ENCODE measurements at places on chromosomes 12 and 14.

GRCh38 chr12:66885115-66885875, 206.4 kb upstream of the GRIP1 start:
- no peak for DNase-seq

- no peak for DNase-seq
These were observed 7.6 kb upstream of the PLD4 start for GRCh38 chr14:104917116-104917515.

DNA sequence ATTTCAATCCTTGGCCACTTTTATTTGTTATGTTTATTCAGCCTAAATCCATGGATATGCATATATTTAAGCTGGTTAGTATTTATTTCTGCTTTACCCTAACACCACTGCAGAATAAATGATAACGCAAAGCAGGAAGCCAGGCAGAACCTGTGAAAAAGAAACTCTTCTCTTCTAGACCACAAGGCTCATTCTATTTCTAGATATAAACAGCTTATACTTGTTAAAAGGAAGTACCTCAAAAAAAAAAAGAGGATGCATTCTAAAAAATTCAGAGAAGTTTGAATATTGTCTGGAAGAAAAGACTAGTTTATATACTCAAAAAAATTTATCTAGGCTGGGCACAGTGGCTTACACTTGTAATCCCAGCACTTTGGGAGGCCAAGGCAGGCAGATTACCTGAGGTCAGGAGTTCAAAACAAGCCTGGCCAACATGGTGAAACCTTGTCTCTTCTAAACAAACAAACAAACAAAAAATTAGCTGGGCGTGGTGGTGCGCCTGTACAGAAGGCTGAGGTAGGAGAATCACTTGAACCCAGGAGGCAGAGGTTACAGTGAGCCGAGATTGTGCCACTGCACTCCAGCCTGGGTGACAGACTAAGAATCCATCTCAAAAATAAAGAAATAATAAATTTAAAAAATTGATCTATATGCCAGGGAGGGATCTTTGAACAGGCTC, 55.8 kb downstream of the GALNT4 start:
- DNase-seq, result no peak

- DNase-seq, result no peak
These were observed 54.3 kb upstream of the NPFF start for GRCh38 chr12:53561590-53561953.

DNA sequence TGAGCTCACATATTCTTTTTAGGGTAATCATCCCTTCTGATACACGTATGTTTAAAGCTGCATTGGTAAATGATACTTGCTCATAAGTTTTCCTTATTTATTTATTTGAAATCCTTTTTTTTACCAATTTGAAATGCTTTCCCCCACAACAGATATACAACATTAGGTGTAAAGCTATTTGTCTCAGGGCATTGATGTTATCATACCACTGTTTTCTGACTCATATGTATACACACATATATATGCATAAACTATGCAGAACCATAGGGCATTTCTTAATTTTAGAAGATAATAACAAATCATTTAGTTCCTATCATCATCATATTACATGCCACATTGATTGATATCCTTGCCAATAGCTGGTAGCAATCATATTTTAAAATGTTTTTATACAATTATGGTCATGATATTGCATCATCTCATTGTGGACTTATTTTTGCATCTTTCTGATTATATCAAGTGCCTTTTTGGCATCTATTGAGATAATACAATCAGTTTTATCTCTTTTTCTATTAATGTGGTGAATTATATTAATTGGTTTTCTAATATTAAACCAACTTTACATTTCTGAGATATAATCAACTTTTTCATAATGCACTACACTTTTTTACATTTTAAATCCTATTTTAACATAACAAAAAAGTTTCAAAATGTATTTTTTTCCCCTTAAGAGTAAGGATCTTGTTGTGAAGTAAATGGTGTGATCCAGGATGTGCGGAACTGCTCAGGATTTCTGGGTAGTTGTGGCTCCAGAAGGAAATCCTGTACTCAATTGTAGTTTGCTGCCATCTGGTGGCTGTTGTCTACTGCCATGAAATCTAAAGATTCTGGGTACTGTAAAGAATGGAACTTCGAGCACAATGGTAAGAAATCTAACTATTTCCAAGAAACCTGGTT, 16.7 kb downstream of the OR9K2 start:
- DNase-seq, result no peak

GRCh38 chr14:22865424-22866405, 5.8 kb upstream of the LRP10 start:
- no peak for DNase-seq

GRCh38 chr14:104087981-104088850, 2.7 kb downstream of the ASPG start:
- DNase-seq, result no peak

DNA sequence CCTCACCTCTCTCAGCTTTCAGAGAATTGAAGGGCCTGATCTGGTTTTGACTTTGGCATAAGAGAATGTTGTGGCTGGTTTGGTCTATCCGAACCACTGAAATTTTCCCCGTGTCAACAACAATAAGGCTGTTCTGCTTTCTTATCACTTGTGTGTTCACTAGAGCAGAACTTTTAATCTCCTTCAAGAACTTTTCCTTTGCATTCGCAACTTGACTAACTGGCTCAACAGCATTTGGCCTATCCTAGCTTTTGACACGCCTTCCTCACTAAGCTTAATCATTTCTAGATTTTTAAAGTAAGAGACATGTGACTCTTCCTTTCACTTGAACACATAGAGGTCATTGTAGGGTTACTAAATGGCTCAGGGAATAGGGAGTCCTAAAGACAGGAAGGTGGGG, 25.9 kb upstream of the EDDM3A start:
- no peak for DNase-seq

GRCh38 chr14:85334316-85334715, 195.6 kb upstream of the FLRT2 start:
- no peak for DNase-seq

GRCh38 chr12:50240792-50241114, 42.6 kb downstream of the LIMA1 start:
- no peak for DNase-seq

DNA sequence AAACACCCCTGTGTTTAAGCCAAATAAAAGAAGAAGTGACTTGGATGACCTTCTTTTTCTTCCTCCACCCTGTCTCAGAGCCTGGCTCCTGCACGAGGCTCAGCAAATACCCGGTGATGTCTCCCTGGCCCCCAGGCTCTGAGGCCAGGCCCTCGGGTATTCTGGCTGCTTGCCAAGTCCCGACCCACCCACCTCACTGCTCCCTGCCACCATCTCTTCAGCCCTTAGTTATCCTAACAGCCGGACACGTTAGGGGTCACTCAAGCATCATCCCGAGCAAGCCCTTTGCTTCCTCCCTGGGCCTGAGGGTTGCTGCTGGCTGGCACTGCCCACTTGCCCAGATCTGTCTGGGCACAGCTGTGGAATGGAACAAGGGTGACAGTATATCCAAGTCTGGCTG, 7.2 kb downstream of the RPS6KL1 start:
- DNase-seq, result no peak

- no peak for DNase-seq
These were observed 98.4 kb downstream of the BCAT1 start for GRCh38 chr12:24850496-24850895.

GRCh38 chr12:106119301-106119700, 19.5 kb downstream of the NUAK1 start:
- DNase-seq, result no peak

- DNase-seq, result no peak
These were observed 257.8 kb upstream of the GARIN6 start for GRCh38 chr12:99389751-99390150.

- DNase-seq, result no peak
These were observed 55.8 kb downstream of the CMAS start for GRCh38 chr12:22101749-22102243.

GRCh38 chr14:58071341-58071740, 80.7 kb downstream of the ARMH4 start:
- no peak for DNase-seq

- peak; percentile 11 for DNase-seq
These were observed 73.1 kb upstream of the CEP83 start for GRCh38 chr12:94532490-94533422.

DNA sequence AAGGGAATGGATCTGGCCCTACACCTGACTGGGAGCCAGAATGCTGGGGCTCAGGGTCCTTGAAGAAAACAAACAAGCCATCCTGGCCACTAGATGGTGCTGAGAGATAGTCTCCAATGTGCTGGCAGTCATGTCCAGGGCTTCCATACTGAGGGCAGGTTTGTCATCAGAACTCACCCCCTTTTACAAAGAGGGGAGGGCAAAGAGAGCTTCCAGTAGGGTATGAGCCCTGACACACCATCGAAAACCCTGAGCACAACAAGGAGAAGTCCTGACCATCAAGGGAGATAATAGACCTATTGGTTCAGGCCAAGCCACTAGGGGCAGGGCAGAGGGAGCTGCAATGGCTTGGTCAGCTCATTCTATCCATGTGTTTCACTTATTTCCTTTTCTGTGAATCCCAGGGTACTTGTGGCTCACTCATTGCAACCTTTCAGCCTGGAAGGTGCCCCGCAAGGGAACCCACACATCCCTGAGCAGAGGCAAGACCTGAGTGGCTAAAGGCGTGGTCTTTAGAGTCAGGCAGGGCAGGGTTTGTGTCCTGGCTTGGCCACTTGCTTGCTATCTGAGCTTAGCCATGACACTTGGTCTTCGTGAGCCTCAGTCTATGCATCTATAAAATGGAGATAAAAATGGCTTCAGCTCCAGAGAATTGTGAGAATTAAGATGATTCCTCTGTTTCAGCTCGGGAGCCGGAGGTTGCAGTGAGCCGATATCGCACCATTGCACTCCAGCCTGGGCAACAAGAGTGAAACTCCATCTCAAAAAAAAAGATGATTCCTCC, 6.2 kb upstream of the PLEKHH1 start:
- no peak for DNase-seq

DNA sequence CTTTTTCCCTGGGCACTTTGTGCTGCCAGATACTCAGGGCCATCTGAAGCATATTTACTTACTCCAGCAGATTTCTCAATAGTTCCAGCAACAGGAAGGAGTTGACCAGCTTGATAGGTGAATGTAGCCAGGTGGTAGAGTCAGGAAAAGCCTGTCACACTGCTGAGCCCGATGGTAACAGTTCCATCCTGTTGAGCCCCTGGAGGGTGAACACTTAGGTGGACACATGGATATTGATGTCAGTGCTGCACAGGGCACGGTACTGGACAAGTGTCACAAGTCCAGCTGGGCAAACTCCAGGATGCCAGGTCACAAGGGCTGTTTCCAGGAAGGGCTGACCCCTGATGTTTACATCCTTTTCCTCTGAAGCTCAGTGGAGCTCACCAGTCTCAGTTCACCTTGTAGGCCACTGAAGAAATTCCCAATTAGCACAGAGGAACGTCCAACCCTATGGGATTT, 2.3 kb upstream of the SMOC1 start:
- no peak for DNase-seq

DNA sequence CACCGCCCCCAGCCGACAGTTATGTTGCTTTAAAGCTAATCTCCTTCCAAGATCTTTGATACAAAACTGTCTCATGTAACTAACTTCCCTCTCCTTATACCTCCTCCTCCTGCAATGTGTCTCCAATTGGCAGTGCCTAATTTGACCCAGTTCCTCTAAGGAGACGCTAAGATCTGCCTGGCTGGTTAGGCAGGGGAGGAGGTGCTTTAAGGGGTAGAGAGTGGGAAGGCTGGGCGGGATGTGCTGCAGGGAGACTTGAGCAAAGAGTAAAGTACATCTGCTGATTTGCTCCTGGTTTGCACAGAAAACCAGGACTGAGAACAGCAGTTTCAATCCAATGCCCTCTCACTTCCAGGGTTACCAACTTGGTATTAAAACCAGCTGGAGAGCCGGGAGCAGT, 7.4 kb upstream of the IKZF4 start:
- DNase-seq, result no peak

DNA sequence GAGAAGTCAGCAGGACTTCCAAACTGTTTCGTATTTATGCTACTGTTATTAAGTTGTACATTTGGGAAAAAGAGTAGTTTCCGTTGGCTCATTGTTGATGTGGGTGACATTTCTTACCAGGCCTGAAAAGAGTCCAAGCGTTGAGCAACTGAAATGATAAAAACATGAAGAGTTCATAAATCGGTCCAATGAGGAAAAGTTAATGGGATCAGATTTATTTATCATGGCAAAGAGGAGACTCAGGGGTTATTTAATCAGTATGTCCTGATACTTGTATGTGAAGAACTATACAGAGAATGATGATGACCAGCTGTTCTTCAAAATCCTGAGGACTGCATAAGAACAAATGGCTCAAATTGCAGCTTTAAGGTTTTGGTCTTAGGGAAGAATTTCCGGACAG, 7.7 kb downstream of the VRK1 start:
- no peak for DNase-seq

DNA sequence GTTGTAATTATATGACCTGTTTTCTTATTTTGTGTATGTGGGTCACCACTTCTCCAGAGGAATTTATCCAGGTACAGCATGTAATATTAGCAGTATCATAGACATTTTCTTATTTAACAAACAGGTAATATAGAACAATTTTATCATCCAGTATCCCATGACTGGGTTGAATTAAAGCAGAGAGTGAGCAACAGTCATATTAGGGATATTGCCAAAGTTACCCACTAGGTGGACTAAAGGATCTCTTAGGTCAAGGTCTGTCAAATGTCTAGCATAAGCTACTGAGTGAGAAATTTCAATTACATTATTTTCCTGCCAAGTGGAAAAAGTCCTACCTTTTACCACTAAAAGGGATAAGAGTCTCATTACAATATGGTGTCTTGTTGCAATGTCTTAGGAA, 62.1 kb upstream of the TRIM9 start:
- DNase-seq, result no peak

- no peak for DNase-seq
These were observed 239.8 kb upstream of the EGLN3 start for GRCh38 chr14:34190717-34191116.

- DNase-seq, result no peak
These were observed 369.6 kb downstream of the ATP23 start for GRCh38 chr12:58310809-58311622.

- DNase-seq, result no peak
These were observed at the start of gene ADCY4 for GRCh38 chr14:24334431-24335291. Gene ADCY4, minus strand, starts transcription at chr14:24335071. Its CDS starts 419 bp downstream, at chr14:24334652.

- DNase-seq, result peak; percentile 55
These were observed 189.7 kb downstream of the ETV6 start for GRCh38 chr12:11839091-11839641.

DNA sequence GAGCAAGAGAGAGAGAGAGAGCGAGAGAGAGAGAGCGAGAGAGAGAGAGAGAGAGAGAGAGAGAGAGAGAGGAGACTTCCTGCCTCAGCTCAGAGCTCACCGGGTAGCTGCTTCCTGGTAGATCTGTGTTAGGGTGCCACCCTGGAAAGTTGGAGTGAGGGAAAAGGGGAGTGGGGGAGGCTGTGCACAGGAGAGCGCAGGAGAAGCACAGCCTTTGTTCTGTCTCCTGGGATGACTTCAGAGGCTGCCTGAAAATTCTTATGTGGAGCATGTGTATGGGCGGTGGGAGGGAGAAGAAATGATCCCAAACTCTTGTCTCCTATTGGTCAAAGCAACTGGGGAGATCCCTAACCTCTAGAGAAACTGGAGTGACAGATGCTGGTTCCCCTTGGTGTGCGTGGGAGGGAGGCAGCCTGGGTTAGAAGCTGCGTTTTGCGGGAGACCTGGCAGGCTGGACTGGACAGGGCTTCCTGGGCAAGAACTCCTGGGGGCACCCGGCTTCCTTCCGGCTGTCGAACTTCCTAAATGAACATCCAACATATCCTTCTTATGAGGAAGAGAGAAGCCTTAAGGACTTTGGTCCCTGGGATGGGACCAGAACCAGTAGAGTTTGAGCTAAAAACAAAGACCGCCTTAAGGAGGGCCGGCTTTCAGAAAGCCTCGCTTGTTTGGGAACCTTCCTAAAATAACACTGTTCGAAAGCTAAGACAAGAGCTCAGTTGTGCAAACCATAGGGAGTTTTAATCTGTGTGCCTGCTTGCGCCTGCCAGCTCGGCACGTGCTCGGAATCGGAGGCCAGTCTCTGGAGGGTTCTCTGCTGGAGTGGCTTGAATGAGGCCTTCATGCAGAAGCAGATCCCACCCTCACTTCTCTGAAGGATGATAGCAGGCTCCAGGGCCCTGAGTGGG, 30.4 kb upstream of the BEGAIN start:
- DNase-seq, result no peak

All from NCI-H1436 treated with DMSO at 0.1 percent for 48 hours (cell line).